Activated T-cell treated with anti-CD3 and anti-CD28 coated beads, Interleukin-2, amount 50 U/mL, for 48 hours (primary cell): ENCODE measurements at places on chromosomes 5 and 9.

- no peak for DNase-seq
These were observed 48.1 kb downstream of the KCNV2 start for GRCh38 chr9:2765250-2765880.

- DNase-seq = no peak
These were observed 455.0 kb upstream of the ACTBL2 start for GRCh38 chr5:57937501-57938173.

- DNase-seq = no peak
These were observed 80.8 kb upstream of the ARAP3 start for GRCh38 chr5:141762790-141763368.

GRCh38 chr5:150217873-150218692 is 28.2 kb downstream of the SLC6A7 start:
- DNase-seq = peak; percentile 88

GRCh38 chr5:74516211-74516636 is 124.3 kb downstream of the ENC1 start:
- no peak for DNase-seq

DNA sequence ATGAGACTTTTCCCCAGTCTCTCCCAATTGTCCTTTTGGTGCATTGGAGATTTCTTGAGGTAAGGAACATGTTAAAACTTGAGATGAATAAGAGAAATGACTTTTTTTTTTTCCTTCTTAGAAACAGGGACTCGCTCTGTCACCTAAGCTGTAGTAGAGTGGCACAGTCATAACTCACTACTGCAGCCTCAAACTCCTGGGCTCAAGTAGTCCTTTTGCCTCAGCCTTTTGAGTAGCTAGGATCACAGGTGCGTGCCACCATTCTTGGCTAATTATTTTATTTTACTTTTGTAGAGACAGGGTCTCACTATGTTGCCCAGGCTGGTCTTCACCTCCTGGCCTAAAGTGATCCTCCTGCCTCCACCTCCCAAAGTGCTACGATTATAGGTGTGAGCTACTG is 25.9 kb downstream of the CDC42SE2 start:
- DNase-seq = no peak

- DNase-seq = no peak
These were observed 15.2 kb downstream of the ZBTB5 start for GRCh38 chr9:37449862-37450632.

DNA sequence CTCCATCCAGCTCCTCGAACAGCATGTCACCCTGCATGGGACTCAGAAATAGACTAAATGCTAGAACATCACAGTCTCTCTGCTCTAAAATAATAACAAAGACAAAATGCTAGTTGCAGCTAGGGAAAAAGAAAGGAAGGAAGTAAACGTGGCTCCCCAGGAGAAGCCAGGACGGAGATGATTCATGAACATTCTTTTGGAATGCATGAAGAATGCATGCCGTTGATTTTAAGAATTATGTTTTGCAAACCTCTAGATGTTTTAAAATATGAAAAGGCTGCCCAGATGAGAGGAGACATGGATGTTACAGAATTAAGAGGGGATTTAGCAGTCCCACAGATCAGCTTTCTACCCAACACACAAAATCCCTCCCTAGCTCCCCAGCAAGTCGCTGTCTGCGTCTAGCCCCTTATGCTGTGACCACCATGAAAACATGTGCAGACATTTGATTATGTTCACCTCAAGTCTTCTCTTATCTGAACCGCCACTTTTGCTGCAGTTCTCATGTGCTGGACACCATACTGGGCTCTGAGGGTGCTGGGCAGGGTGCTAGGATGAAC is 139.4 kb upstream of the LMX1B start:
- DNase-seq = no peak

GRCh38 chr9:88174324-88174723 is 36.0 kb upstream of the SPATA31C2 start:
- DNase-seq = no peak

DNA sequence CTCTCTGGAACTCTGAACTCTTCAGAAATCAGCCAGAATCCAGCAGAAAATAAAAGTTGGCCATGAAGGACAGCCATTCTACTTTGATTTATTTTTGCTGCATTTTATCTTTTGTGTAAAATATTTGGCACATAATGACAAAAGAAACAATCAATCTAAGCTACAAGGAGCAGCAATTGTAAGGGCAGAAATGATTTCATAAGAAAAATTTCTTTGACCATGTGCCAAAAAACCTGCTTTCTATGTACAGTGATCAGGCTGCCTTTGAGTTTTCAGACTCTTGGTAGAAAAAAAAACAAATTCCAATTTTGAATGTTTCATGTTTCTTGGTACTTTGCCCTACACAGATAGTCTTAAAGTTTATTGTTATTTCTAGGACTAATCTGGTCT is 69.8 kb upstream of the SLC1A3 start:
- DNase-seq = no peak

- peak; percentile 78 for DNase-seq
These were observed 7.7 kb downstream of the IL17B start for GRCh38 chr5:149371296-149371962.

DNA sequence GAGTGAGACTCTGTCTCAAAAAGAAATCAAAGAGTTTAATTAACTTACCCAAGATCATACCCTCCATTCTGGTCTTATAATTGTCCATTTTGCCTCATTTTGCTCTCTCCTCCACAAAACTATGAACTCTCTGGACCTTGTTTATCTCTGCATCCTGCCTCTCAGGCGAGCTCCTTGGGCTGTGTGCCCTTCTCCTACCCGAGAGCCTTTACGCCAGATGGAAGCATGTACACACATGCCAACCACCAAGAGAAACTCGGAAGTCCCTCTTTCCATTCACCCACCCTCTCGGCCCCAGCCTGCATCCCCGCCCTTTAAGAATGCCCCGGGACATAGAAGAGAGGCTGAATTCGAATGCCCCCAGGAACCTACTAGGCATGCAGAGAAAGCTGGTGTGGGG is 25.9 kb downstream of the CPLX2 start:
- DNase-seq = no peak

DNA sequence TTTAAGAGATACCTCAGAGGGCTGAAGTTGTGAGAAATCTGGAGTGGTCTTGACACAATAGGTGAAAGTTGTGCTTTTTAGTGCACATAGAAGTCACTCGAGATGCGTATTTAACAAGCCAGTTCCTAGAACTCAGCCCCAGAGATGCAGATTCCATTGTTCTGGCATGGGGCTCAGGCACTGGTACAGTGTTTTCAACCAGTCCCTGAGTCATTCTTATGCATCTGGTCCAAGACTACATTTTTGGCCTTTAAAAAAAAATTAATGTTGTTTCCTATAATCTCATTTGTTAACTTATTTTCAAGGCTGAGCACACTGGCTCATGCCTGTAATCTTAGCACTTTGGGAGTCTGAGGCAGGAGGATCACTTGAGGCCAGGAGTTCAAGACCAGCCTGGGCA is 29.6 kb downstream of the PTTG1 start:
- no peak for DNase-seq

- DNase-seq = no peak
These were observed 20.6 kb downstream of the ELL2 start for GRCh38 chr5:95940758-95941682.

- no peak for DNase-seq
These were observed 322.1 kb upstream of the MSX2 start for GRCh38 chr5:174402222-174402812.

- DNase-seq = peak; percentile 59
These were observed 64.6 kb downstream of the ABCA1 start for GRCh38 chr9:104863180-104863883.
